ENCODE measurements at places on chromosomes 13 and 19. TPM values are rescaled to one million over a fixed set of nuclear protein-coding genes. Genes with fewer than 3 reads are reported as not detected.
A peak's percentile ranks its signal among the peaks of the same experiment; 100 is the strongest.

DNA sequence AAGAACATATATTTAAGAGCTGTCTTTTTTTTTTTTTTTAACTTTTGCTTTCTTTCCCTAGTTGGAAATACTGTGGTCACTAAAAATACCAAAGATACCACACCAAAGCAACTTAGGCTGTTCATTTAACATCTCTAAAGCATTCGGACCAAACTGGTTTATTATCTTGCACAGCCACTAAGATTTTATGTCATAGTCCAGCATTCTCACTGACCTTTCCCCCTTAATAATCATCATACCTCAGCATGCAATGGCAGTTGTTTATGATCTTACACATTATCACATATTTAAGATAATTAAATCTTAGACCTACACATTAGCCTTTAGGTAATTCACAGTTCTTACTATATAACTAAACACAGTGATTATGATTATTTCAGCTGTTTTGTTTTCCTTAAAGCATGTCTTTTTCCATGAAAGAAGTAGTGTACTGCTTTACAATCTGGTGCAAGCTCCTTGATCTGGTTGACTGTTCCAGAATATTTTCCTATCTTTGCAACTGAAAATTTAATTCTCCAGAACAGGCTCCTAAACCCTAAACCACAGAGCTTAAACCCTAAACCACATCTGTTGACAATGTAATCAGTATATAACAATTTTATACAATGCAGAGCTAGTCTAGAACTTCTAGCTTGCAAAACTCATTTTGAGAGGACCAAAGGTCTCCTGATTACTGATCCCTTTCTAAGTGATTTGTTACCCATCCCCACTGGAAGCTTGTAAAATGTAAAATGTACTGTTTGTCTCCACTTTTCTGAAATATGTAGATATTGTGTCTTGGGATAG, 74.2 kb downstream of the CDK8 start:
- DNase-seq, result no peak
- H3K27ac ChIP-seq, result no peak overlapping the region
- peaks cover 23% of the 10 kb centered on the region for H3K4me1 ChIP-seq
- no peaks in the 10 kb centered on the region for H3K36me3 ChIP-seq
- no peak overlapping the region for H3K4me3 ChIP-seq

GRCh38 chr19:44598880-44599279, 14.5 kb upstream of the IGSF23 start:
- H3K4me3 ChIP-seq, result no peak overlapping the region
- H3K27me3 ChIP-seq, result no peaks in the 10 kb centered on the region
- H3K4me1 ChIP-seq, result peaks cover 10% of the 10 kb centered on the region
- no peak for DNase-seq
- no peak overlapping the region for H3K27ac ChIP-seq

- no peaks in the 10 kb centered on the region for H3K27me3 ChIP-seq
- H3K4me1 ChIP-seq, result no peaks in the 10 kb centered on the region
- no peak for DNase-seq
- no peak overlapping the region for H3K27ac ChIP-seq
- no peaks in the 10 kb centered on the region for H3K36me3 ChIP-seq
- H3K4me3 ChIP-seq, result no peak overlapping the region
Observed at GRCh38 chr13:102033857-102034331, 368.0 kb downstream of the FGF14 start.

DNA sequence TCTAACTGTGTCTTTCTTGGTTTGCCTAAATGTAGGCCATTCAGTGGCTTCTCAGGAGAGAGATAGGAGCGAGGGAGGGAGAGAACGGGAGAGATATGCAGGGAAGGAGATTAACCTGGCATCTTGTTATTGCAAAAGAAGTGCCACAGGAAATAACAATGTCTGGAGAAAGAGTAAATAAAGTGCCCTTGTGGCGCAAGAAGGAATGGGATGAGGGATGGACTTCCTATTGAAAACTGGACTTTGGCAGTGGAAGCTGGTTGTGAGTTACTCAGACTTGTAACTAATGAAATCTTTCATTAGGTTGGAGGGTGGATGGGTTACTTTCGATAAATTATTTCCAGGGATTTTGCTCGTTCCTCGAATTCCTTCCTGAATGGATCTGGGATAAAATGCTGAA, 136.1 kb downstream of the LACC1 start:
- no peak for DNase-seq
- no peaks in the 10 kb centered on the region for H3K27me3 ChIP-seq
- H3K27ac ChIP-seq, result no peak overlapping the region
- H3K4me1 ChIP-seq, result peaks cover 21% of the 10 kb centered on the region
- no peaks in the 10 kb centered on the region for H3K36me3 ChIP-seq

DNA sequence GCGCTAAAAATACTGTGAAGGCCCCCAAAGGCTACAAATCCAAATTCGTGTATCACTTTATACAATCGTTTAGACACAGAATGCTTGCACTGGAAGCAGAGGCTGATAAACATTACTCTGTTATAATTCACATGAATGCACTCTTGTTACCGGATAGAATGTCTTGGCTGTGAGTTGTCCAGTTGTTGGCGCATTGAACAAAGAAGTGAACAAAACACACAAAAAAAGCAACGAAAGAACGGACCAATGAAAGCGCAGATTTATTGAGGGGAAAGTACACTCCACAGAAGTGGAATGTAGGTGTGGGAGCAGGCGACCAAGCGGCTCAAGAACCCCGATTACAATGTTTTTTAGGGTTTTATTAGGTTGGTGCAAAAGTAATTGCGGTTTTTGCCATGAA, 529 bp upstream of the ZNF418 start:
- H3K36me3 ChIP-seq, result peaks cover 5% of the 10 kb centered on the region
- DNase-seq, result no peak
- no peak overlapping the region for H3K27ac ChIP-seq
- H3K27me3 ChIP-seq, result no peaks in the 10 kb centered on the region
- H3K4me1 ChIP-seq, result peaks cover 7% of the 10 kb centered on the region
- H3K4me3 ChIP-seq, result no peak overlapping the region

- peak overlapping the region; percentile 91 for H3K27ac ChIP-seq
- no peaks in the 10 kb centered on the region for H3K36me3 ChIP-seq
- H3K4me3 ChIP-seq, result peak overlapping the region; percentile 73
- peaks cover 18% of the 10 kb centered on the region for H3K4me1 ChIP-seq
- peak; percentile 55 for DNase-seq
- H3K27me3 ChIP-seq, result peaks cover 19% of the 10 kb centered on the region
Observed at GRCh38 chr13:33017323-33017929, 1.2 kb downstream of the KL start.

Gene DIRAS1
- total RNA-seq, result 0.71 TPM

Gene TRIM13
- total RNA-seq, result 31.1 TPM

Measured in lower lobe of right lung (tissue), 2 donors.